ENCODE measurements at places on chromosomes 6 and 20.
A peak's percentile ranks its signal among the peaks of the same experiment; 100 is the strongest.

DNA sequence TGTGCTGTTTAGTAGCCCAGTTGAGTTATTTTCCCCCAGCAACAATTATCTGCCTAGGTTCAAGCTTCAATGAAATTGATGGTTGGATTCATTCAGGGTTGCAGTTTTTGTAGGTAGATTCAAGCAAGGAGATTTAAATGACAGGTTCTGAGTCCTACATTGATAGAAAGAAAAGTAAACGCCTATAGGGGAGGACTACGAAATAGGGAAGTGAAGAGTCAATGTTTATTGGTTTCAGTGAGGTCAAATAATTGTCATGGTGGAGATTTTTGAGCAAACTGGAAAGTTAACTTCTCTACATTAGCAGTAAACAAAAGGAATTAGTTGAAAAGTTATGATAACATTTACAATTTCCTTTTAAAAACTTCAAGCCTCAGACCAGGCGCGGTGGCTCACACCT lies 734 bp upstream of the WFDC13 start:
- DNase-seq, result no peak

- DNase-seq, result peak; percentile 42
Observed at GRCh38 chr6:157741948-157742556, 81.0 kb upstream of the SNX9 start.

- DNase-seq, result no peak
Observed at GRCh38 chr6:142696123-142697000, 248.6 kb downstream of the HIVEP2 start.

DNA sequence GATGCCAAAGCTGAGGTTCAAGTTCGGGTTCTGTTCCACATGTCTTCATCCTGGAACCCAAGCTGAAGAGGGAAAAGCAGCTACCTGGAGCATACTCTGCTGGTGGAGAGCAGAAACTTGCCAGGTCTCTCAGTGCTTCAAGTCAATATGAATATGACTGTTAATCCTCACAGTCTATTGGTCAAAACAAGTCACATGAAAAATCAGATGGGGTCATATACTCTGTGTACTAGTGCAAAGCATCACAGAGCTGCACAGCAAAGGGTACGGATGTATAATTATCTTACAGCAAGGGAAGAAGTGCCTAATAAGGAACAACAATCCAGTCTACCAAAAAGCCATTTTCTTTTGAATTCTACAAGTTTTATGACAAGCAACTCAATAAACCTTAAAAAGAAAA lies 11.6 kb downstream of the NCOA7 start:
- DNase-seq, result no peak

DNA sequence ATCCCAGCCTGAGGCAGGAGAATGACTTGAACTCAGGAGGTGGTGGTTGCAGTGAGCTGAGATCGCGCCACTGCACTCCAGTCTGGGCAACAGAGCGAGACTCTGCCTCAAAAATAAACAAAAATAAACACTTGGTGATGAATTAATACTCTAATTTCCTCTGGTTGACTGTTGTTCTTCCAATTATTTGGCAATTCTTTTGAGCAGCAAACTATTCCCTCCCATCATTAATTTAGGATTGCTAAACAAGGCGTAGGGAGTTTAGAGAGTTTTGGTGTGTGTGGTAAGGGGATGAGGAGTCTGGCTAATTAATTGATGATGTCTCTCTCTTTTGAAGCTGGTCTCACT lies 2.7 kb upstream of the ID1 start:
- no peak for DNase-seq

DNA sequence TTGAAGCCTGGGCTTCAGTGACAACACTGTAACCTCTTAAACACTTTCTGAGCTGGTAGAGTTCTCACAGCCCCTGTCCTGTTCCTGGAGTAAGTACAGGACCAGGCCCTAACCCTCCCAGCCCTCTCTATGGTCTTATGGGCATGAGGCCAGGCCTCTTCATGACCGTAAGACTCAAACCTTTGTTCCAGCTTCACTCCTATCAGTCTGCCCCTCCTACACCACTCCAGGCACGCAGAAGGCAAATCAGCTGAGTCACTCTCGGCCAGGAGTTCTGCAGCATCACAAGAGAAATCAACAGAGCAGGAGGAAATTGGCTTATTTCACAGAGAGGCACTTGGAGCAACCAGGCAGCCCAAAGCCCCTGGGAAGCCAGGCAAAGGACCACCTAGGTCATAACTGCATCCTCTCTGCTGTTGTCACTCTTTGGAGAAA lies 25.3 kb upstream of the CHD6 start:
- DNase-seq, result peak; percentile 92

- DNase-seq, result no peak
Observed at GRCh38 chr6:110147870-110148269, 31.6 kb downstream of the WASF1 start.

DNA sequence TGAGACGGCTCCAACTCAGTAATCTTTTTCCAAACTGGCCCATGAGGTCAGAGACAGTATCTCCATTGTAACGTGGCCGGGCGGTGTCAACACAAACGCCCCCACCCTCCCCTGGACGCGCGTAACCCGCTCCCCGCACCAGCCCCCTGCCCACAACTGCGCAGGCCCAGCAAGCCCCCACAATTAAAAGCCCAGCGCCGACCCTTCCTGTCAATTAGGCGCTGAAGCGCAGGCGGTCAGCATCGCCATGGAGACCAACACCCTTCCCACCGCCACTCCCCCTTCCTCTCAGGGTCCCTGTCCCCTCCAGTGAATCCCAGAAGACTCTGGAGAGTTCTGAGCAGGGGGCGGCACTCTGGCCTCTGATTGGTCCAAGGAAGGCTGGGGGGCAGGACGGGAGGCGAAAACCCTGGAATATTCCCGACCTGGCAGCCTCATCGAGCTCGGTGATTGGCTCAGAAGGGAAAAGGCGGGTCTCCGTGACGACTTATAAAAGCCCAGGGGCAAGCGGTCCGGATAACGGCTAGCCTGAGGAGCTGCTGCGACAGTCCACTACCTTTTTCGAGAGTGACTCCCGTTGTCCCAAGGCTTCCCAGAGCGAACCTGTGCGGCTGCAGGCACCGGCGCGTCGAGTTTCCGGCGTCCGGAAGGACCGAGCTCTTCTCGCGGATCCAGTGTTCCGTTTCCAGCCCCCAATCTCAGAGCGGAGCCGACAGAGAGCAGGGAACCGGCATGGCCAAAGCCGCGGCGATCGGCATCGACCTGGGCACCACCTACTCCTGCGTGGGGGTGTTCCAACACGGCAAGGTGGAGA lies at the start of the genes HSPA1A and HSPA1L:
HSPA1A (plus strand) TSS at position 519 of the 814 bp plus-strand sequence; CDS start at position 733, 214 bp downstream.
HSPA1L (minus strand) TSS at position 259 of the 814 bp plus-strand sequence. CDS start 3,311 bp downstream, outside the sequence.
- peak; percentile 100 for DNase-seq

GRCh38 chr20:63461104-63461763 lies 11.2 kb downstream of the KCNQ2 start:
- DNase-seq, result peak; percentile 73

DNA sequence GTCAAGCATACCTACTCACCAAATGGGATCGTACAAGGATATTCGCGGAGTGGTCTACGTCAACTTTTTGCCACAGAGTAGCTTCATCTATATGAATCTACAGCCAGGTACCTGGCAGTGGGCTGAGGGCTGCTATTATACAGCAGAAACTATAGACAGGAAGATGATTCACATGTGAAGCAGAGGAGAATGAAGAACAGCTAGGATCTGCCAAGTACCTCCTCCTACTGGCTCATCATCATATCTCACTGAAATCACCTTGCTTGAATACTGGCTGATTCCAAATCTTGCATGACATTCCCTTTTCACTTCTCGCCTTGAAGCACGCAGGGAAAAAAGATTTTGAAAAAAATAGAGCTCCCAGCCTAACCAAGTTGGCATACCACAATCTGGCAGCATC lies 488.7 kb upstream of the NRSN1 start:
- no peak for DNase-seq

DNA sequence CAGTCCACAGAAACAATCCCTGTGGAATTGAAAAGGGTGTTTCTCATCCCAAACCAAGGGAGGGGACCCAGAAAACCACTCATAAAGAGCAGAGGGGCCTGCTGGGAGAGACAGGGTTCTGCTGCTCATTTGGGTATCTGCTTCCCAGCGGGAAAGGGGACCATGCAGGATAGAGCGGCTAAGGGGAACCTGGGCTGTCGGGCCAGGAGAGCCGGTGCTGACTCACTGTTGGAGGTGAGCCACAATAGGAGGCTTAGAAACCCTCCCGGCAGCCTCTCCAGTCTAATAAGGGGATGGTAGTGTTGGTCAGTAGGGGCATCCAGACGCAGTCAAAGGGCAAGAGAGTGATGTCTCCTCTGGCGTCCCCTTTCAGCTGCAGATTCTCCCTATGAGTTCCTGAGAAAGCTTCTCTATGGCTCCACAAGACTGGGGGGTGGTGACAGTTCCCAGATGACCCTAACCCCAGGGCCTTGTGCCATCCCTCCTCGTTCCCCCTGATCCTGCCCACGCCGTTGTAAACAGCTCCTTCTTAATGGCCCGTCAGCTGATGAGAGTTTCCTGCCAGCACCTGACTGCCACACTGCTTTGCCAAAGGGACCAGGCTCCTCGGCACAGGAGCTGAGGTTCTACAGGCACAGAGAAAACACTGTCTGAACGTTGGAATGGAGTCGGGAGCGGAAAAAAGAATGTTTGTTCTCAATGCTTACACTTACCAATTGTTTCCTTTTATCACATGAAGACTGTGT lies 646.1 kb upstream of the DEFB115 start:
- no peak for DNase-seq

- peak; percentile 73 for DNase-seq
Observed at GRCh38 chr6:7528565-7528964, 12.9 kb upstream of the DSP start.

DNA sequence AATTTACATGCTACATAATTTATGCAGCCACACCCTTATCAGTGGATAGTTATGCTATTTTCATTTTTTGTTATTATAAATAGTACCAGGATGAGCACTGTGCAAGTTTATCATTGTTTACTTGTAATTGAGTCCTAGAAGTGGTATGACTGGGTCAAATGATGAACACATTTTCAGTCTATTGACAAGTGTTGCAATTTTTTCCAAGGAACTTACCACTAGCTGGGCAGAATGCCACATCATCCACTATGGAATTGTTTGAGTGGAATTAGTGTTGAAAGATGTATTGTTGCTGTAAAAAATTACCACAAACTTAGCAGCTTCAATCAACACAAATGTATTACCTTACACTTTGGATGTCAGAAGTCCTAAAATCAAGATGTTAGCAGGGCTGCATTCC lies 38.1 kb upstream of the OPN5 start:
- DNase-seq, result no peak

GRCh38 chr6:125863023-125863422 lies 72.3 kb downstream of the NCOA7 start:
- no peak for DNase-seq

DNA sequence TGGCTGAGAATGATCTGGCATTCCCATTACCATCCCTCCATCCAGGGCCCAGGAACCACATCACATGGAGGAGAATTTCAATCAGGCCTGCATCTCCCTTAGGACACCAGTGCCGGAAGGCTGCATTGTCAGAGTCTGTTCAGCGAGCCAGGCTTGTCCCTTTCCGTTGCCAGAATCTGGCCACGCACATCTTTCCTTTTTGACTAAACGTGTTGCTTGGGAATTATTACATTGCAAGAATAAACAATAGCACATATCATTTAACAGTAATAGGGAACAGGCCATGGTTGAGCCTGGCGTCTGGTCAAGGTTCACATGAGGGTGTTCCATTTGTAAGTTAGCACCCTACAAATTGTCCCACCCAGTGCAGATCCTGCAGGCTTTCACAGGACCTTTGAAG lies 42.8 kb downstream of the SOBP start:
- no peak for DNase-seq

DNA sequence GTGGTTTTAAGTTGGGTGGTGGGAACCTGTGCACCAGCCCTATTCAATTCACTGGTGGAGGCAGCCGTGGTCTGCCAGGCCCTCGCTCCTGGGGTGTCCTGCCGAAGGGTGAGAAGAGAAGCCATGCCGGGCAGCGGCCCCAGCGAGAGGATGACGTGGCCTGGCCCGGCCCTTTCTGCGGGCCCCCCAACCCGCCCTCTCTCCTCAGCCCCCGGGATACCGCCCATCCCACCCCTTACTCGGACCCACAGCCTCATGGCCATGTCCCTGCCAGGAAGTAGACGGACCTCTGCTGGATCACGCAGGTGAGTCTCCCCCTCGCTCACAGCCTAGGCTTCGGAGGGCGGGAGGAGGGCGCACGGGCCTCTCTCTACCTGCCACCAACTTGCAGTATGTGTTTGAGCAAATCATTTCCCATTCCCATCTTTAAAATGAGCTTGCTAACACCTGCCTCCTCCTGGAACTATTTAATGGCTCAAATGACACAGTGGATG lies 30.1 kb downstream of the SNPH start:
- no peak for DNase-seq

- no peak for DNase-seq
Observed at GRCh38 chr6:90035047-90035723, 140.9 kb downstream of the GJA10 start.

DNA sequence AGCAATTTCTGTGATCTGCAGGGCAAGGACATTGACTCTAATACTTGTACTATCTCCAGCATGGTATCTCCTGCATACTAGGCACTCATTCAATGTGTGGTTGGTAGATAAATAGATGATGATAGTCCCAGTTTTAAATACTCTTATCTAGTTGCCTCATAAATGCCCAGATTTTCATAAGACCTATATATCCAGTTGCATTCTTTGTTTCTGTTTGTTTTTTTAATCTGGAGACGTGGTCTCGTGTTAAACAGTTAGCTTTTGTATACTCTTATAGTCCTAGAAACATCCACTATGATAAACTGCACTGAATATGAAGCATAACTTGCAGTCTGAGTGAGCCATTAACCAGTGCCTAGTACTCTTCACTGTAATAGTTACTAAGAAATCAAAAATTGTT lies 35.5 kb upstream of the SUMO4 start:
- DNase-seq, result no peak

GRCh38 chr6:35014341-35014740 lies 125.3 kb downstream of the ANKS1A start:
- no peak for DNase-seq

DNA sequence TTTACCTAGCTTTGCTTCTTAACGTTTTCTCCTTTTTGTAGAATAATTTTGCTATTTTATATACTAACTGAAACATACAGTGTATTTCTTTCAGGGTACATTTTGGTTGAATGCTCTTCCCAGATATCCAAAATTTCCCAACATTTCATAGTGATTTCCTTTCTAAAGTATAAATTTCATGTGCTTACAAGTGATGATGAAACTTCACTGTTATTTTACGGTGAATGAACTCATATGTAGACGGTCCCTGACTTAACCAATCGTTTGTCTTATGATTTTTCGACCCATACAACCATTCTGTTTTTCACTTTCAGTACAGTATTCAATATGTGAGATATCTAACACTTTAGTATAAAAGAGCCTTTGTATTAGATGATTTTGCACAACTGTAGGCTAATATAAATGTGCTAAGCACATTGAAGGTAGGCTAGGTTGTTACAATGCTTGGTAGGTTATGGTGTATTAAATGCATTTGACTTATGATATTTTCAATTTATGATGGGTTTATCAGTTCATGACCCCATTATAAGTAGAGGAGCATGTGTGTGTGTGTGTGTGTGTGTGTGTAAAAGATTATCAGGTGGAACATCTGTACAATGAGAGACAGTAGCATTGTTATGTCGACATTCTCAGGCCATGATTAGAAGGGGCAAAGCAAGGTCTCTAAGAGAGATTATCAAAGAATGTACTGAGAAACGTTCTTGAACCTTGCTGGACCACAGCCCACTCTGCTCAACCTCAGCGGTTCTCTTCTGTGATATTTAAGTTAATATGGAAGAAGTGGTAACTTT lies 20.9 kb downstream of the HIVEP1 start:
- no peak for DNase-seq

GRCh38 chr20:2455771-2456497 lies 14.7 kb downstream of the SNRPB start:
- no peak for DNase-seq

Data from islet precursor cell (in vitro differentiated cells).